Stimulated activated CD8-positive, alpha-beta memory T cell treated with anti-CD3 and anti-CD28 coated beads, Interleukin-4, amount 100 ng/mL, for 4 hours (primary cell): ENCODE measurements at places on chromosomes 6 and 20.

- no peak for DNase-seq
These were observed 1.5 kb upstream of the TUBB2B start for GRCh38 chr6:3228771-3229565.

- DNase-seq, result no peak
These were observed 33.8 kb upstream of the TMEM244 start for GRCh38 chr6:129894921-129895320.

- DNase-seq, result no peak
These were observed 94.8 kb downstream of the GRM1 start for GRCh38 chr6:146123616-146124015.

GRCh38 chr6:126312013-126312665 lies 27.8 kb upstream of the CENPW start:
- no peak for DNase-seq

DNA sequence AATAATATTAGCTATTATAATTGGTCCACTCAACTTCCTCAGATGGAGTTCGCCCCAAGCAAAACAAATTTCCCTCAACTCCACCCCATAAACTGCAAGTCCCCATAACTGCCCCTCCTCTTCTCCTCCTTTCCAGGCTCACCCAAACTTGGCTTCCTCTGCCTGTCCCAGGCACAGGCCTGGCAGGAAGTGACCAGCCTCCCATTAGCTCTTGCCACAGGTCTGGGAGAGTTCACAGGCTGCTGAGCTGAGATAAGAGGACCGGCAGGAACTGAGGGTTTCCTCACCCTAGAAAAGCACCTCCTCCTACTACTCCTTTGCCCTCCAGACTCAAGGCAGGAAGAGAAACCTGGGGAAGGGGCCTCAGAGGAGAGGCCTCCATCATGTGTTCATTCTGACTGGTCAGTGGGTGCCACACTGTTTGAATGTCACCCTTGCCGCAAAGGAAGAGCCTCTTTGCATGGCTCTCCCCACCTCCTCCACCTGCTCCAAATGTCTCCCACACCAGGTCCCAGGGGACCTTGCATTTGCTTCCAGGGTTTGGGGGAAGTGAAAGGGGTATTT lies 24.5 kb upstream of the SMIM29 start:
- DNase-seq, result no peak

DNA sequence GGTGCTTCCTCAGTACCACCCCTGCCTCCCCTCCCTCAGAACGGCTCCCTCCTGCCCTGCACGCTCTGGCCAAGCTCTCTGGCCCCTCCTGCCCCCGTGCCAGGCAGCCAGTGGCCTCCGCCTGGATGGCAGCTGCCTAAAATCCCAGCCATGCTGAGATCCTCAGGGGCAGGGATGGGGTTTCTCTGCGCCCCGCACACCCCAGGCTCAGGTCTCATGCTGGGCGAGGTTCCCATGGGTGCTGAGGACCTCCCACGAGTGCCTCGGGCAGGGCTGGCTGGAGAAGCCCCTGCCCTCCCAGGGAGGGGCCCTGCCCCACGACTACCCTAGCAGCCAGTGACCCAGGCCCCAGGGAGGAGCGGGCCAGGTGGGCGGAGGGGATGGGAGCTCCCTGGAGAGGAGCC lies 2.7 kb downstream of the PTK6 start:
- no peak for DNase-seq

- DNase-seq, result no peak
These were observed at the start of gene CCM2L for GRCh38 chr20:32010101-32010500. Gene CCM2L (plus strand): TSS chr20:32010438. CDS start chr20:32010455, 17 bp downstream.

- DNase-seq, result no peak
These were observed 43.4 kb upstream of the RNF144B start for GRCh38 chr6:18343741-18344140.
